ENCODE measurements at places on chromosomes 11 and 22.

DNA sequence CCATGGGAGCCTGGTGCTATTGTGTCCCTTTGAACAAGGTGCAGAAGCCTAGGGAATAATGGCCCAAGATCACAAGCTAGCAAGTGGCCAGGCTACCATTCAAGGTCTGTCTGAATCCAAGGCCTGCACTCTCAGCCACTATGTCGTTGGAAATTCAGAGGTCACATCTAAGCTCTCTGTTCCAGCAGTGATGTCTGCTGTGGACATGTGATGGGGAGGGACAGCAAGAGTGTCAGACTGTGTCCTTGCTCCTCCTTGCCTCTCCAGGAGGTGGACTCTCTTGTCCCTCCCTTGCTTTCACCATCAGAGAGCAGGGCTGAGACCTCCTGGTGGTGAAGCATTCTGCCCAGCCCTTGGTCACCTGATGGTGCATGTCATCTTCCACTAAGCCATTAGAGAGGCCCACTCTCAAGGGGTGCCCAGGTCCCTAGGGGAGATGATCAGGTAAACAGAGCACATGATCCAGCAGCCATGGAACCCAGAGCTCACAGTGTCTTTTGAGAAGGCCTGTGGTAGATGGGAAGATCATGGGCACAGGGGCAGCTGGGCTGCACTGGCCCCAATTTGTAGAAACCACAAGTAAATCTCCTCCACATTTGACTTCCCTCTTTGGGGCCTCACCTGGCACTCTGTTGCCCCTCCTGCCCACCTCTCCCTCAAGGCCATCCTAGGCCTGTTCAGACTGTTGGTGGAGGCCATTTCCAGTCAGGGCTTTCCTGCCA lies 37.1 kb upstream of the SUSD2 start:
- DNase-seq: no peak

- DNase-seq: no peak
Observed at GRCh38 chr22:27292542-27293299, 508.8 kb downstream of the MN1 start.

DNA sequence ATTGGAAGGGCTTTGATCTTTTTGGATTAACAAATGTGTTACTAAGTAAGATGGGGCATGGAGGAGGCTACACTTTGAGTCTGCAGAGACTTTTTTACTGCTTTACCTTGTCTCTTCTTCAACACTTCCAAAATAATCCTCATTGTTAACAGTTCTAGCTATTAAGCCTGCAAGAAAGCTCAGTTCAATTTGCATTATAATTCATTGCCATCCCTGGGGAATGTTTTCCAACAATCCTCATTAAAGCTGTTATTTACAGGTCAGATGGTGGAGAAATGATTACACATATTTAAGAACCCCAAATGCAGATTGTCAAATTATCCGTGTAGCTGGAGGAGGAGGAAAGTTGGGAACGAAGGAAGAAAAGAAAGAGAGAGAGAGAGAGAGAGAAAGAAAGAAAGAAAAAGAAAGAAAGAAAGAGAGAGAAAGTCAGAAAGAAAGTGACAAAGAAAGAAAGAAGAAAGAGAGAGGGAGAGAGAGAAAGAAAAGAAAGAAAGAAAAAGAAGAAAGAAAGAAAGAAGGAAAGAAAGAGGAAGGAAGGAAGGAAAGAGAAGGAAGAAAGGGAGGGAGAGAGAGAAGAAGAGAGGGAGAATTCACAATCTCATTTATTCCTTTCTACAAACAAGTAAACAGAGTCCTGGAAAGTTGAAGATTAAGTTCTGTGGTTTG lies 443.9 kb downstream of the INSC start:
- no peak for DNase-seq

- peak; percentile 65 for DNase-seq
Observed at GRCh38 chr11:313787-314553, at the start of gene IFITM1. TSS of gene IFITM1 (plus strand) at chr11:314040. CDS start at chr11:314171, 131 bp downstream.

DNA sequence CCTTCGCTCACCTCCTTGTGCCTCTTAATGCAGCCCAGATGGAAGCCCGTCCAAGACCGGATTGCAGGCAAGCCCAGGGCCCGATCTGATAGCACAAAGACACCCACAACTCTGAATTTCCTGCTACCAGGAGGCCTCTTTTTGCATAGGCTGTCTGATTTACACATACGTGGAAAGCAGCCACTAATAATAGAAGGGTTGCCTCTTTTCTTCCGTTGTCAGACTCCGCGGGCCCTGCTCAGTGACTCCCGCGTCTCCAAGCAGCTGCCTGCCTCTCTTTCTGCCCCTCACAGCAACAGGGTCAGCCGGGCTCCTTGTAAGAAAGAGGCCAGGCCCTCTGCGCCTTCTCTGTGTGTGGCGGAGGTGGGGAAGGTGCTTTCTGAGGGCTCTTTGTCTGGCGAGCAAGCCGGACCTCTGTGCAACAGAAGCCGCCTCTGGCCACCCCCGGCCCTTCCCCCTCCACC lies 26.7 kb downstream of the FLI1 start:
- DNase-seq: no peak

GRCh38 chr22:40348025-40348658 lies 1.8 kb downstream of the ADSL start:
- peak; percentile 67 for DNase-seq

DNA sequence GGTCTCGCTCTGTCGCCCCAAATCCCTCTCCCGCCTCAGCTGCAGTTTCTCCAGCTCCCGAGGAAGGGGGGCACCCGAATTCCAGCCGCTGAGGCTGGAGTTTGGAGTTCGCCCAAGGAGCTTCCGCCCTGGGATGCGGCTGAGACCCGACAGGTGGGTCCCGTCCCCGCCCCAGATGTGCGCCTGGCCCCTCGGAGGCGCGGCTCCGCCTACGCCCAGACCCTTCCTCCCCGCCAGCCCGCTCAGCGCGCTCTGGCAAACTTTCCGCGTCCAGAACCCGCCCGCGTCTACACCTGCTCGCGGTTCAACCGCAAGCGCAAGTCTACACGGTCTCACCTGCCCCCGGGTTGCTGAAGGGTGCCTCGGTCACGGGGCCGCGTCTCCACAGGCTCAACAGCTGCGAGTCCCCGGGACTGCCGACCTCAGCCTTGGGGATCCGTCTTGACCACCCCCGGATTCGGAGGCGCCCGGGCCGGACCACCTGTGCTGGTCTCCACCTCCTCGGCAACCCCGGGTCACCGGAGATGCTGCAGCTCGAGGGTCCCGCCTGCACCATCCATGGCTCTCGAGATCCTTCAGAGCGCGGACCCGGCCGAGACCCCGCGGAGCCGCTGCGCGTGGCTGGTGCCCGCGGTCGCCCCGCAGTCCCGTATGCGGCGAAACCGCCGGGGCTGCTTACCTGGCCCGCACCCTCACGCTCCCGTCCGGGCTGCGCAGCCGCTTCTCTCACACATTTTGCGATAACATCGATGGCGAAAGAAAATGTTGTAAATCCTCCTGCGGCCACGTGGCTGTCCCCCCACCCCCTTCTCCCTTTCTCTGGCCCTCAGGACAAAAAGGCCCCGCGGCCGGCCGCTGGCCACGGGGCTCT lies 63.6 kb downstream of the NFAM1 start:
- DNase-seq: peak; percentile 60

DNA sequence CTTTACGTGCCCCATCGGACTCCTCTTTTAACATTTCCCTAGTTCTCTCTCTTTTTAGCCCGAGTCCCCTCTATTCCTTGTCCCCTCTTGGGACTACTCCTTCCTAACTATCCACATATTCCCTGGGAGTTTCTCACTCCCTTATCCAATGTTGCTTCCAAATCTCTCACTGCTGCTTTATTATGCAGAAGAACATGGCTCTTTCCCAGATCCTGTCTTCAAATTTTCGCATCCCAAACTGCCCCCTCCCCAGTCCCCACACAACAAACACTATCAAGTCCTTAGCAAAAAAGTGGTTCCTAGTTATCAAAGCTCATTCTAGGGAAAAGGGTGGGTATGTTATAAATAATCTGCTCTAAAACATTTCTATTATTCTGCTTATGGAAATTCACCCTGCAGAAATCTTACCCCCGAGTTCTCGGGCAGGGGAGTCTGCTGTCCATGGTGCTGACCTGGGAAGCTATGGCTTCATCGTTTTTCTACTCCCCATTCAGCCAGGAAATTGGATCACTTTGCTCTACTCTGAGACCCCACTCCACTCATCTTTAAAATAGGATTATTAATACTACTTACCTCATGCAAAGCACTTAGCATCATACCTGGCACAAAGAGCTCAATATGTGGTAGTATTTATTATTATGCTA lies 393.5 kb downstream of the BUD13 start:
- peak; percentile 58 for DNase-seq

DNA sequence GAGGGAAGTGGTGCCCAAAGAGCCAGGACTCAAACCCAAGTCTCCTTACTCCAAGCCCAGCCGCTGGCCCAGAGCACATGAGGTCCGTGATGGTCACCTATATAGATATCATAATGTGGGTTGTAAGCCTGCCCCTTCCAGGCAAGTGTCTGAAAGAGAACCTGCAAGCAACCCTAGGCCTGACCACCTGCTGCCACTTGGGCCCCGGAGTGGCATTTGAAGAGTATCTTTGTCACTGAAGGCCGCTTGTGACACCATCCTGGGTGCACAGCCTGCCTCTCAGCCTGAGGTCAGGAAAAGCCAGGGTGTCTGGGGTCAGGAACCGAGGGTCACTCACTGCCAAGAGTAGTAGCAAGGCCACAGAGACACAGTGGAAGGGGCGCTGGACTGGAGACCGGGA lies 32.4 kb downstream of the OTOG start:
- DNase-seq: no peak

- DNase-seq: no peak
Observed at GRCh38 chr22:45657701-45658100, 13.9 kb upstream of the ATXN10 start.

GRCh38 chr11:104076455-104076854 lies 40.0 kb downstream of the DDI1 start:
- no peak for DNase-seq

GRCh38 chr11:8203414-8203715 lies 34.5 kb upstream of the RIC3 start:
- no peak for DNase-seq

DNA sequence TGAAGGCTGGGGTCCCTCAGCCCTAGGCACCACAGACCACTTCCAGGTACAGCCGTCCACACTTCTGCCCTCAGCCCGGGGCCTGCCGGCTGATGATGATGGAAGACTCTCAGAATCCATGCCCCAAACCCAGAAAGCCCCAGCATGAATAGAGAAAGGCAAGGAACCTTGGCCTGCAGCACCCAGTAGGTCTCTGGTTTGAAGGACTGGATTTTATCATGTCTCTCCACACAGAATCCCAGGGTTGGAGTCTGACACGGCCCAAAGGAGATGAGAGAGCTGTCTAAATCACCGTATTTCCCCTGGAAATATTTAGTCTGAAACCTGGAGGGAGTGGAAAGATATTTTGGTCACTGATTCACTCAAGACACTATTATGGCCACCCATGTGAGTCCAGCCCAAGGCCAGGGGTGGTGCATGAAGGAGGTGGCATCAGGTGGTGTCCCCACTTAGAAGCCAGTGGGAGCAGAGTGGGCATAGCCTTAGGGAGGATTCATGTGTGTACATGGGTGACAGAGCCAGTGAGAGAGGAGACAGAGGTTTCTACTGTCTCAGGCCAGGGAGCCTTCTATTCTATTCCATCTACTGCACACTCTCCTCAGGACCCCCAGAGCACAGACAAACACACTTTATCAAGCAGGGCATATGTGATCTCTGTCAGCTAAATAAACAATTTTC lies 14.0 kb downstream of the TOP3B start:
- DNase-seq: no peak
